ENCODE measurements at places on chromosomes 6 and 20.

DNA sequence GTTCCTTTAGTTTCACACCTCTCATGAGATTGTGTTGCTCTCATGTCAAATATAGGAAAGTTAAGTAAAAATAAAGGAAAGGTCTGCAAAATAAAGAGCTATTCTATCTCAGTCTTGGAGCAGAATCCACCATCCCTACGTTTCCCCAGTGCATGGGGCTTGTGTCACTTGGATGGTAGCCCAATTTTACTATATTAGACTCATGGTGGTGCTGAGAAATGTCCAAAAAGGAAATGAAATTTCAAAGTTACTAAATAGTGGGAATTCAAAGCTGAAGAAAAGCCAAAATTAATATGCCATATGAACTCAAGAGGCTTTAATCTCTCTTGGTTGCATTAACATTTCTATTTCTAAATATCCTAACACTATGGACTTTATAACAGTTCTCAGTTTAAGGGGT, 1283.3 kb upstream of the GJE1 start:
- DNase-seq = no peak

DNA sequence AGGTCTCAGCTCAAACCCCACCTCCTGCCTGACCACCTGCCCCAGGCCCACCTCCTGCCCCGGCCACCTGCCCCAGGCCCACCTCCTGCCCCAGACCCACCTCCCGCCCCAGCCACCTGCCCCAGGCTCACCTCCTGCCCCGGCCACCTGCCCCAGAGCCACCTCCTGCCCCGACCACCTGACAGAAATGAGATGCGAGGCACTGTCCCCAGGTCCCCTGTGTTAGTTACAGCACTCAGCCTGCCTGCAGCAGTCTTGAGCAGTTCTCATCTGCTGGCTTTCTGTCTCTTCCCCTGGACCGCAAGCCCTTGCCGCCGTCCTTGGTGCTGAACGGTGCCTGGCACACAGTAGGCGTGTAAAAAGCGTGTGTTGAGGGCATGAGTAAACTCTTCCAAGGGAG, 79.5 kb downstream of the CDH4 start:
- peak; percentile 18 for DNase-seq

DNA sequence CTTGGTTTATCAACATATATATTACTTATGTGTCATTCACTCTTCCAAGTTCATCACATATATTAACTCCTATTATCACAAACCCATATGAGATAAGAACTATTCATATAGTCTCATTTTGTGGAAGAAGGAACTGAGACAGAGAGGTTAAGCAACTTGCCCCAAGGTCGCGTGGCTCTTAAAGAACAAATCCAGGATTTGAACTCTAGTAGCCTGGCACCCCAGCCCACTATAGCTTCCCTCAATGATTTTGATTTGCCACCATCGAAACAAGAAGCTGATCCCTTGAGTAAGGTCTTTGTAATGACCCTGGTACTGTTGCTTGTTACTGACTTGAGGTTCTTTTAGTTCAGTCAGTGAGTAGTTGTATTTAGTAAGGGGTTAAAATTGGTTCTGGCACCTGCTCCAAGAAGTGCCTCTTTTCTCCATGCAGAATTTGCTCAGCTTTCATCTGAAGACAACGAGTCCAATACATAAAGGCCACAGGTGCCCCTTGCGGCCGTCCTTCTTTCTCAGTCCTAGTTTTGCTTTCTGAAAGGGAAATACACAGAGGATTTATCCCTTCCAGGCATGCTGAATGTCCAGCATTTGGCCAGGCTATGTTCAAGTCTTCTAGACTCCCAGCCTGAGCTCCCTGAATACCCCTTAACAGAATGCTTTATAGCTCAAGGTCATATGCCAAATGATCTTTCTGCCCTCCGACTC, 253.0 kb downstream of the TBC1D7 start:
- no peak for DNase-seq

DNA sequence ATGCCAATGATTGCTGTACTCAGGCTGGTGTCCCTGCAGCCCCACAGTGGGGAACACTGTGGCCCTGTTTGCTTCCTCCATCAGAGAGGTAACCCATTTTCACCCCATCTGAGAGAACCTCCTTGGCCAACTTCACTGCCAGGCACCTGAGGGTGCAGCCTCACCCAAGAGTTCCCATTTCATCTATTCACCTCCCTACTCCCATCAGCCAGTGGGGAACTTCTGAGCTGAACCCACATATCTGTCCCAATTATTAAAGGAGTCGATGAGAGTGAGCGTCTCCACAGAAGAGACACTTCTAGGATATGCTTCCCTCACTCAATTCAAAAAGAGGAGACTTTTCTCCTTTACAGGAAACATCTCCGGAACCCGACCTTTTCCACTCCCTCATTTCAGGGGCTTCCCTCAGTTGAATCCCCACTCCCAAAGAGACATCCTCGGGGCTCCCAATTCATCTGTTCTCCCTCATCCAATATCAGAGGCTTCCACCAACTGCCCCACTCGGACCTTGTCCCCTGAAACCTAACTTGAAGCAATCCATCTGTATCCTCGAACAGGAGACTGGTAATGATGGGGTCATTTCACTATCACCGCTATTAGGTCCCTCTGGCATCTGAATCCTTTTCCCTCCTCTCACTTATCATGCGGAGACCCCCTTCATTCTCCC, 988 bp downstream of the UBE2V1 start:
- DNase-seq = no peak

DNA sequence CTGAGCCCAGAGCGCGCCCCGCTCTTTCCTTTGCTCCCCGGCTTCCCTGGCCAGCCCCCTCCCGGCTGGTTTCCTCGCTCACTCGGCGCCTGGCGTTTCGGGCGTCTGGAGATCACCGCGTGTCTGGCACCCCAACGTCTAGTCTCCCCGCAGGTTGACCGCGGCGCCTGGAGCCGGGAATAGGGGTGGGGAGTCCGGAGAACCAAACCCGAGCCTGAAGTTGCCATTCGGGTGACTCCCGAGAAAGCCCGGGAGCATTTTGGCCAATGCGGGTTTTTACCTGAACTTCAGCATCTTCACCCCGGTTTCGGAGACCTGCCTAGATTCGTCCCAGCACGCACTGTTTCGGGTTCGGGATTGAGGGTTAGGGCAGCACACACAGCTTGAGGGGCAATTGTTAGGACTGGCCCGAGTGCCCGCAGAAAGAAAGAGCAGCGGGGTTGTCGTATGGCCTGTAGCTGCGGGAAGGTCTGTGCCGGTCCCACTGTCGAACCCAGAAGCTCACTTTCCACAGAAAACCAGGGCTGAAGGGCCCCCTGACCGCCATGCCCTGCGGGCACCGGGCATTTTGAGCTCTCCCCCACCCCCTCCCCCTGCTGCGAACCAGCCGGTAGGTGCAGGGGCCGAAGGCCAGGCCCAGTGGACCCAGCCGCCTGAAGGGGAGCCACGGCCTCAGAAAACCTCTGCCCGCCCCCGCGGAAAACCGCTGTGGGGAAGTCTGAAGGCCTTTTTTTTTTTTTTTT, 2.1 kb downstream of the FOXP4 start:
- DNase-seq = peak; percentile 41

GRCh38 chr6:35727231-35727934, 9.4 kb upstream of the ARMC12 start:
- peak; percentile 88 for DNase-seq

GRCh38 chr6:131787766-131788712, 19.8 kb upstream of the ENPP1 start:
- no peak for DNase-seq

GRCh38 chr6:1347161-1347560, 35.3 kb downstream of the FOXQ1 start:
- peak; percentile 61 for DNase-seq

GRCh38 chr6:124522335-124522734, 439.9 kb upstream of the RNF217 start:
- no peak for DNase-seq

DNA sequence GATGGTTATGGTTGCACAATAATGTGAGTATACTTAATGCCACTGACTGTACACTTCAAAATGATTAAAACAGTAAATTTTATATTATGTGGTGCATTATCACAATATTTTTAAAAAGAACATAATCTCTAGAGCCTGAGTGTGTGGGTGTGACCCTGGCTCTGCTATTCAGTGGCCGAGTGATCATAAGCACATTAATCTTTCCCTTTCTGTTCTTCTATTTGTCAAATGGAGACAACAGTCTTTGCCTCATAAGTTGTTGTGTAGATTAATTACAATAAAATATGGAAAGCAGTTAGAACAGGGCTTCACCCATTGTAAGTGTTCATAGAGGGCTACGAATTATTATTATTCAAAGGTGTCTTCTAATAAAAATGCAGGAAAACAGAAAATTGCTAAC, 548.6 kb downstream of the HTR1B start:
- no peak for DNase-seq

- DNase-seq = peak; percentile 20
Observed at GRCh38 chr6:152267967-152268845, 369.0 kb downstream of the SYNE1 start.

DNA sequence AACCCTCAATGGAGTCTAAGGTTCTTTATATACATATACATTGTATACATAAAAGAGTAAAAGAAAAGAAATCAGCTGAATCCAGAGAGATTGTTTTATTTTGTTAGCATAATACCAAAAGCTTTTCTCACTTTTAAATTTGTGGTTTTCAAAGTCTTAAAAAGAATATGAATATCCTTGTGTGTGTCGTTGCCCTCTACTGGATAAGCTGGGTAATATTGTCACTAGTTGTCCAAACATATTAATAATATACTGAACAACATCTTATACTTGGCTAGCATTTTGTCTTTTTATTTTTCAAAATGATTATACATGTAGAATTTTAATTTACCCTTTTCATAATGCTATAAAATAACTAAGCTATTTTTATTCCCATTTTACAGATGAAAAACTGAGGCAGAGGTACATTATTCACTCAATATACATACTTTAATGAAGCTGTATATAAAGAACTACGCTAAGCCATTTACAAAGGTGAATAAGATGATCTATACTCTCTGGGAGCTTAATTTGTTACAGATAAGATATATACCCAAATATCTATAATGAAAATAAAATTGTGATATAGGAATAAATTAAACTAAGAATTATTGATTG, 531.7 kb downstream of the TFAP2B start:
- peak; percentile 15 for DNase-seq

- DNase-seq = peak; percentile 52
Observed at GRCh38 chr20:51220293-51220706, 197.4 kb upstream of the KCNG1 start.

GRCh38 chr6:133170602-133171001, 70.6 kb upstream of the EYA4 start:
- no peak for DNase-seq

DNA sequence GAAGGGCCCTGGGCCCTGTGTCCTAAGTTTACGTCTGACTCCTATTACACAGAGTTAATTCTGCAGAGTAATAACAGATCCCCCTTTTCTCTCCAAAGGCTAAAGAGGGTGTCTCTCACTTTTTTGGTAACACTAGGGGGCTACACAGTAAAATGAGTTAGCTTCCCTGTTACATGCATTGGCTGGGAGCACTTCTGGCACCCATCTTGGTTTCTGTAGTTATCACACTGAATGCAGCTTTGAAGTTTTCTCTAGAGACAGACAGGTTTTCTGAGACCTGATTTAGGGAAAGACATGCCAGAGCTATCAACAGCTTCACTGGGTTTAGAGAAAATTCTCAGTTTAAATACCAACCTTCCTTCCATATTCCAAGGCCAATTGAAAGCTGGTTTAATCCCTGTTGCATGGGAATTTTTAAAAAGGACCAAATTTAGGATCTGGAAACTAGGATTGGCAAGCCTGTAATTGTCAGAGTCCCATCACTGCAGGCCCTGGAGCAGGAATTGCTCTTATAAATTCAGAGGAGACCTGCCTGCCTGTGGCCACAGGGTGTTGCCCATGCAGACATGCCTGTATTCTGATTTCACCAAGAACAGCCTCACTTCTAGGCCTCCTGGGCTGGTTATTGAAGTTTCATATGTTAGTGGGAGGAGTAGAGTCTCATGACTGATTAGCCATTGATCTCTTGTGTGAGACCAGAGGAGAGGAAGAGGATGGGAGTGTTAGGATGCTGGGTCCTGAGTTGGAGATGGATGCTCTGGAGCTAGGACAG, 29.4 kb downstream of the RNF8 start:
- peak; percentile 13 for DNase-seq

DNA sequence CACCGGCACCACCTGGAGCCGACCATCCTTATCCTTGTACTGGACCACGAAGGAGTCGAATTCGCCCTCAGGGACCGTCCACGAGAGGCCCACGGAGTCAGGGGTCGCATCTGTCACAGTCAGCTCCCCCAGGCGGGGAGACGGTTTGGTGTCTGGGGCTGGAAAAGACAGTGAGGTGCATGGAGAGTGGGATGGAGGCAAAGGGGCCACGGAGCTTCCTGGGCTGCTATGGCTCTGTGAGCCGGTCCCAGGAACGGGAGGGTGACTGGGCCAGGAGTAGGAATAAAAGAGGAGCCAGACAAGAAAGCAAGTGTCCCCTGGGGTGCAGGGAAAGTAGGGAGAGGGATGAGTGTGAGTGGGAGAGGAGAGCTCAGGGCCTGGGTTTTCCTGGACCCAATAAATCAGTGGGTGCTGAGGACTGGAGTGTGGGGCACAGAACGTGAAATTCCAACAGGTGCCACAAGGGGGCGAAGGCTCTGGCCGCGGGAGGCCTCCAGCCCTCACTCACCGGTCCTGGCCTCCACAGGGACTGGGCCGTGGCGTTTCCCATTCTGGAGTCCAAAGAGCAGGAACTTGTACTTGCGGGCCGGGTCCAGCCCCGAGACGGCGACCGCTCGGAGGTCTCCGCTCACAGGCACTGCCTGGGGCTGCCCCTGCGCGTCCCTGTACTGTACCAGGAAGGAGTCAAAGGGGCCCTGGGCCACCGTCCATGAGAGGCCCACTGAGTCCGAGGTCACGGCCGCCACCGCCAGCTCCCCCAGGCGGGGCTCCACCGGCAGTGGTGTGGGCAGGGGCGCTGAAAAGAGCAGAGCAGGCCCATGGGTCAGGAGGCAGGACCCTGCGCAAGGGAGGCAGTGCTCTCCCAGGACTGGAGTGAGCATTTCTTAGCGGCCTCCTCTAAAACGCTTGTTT, 9.9 kb downstream of the CYP21A2 start:
- peak; percentile 57 for DNase-seq

- DNase-seq = no peak
Observed at GRCh38 chr6:3233321-3233720, 5.9 kb upstream of the TUBB2B start.

- DNase-seq = peak; percentile 31
Observed at GRCh38 chr20:35660122-35660937, 4.4 kb downstream of the CPNE1 start.

- no peak for DNase-seq
Observed at GRCh38 chr6:3607599-3607998, 143.9 kb downstream of the PXDC1 start.

DNA sequence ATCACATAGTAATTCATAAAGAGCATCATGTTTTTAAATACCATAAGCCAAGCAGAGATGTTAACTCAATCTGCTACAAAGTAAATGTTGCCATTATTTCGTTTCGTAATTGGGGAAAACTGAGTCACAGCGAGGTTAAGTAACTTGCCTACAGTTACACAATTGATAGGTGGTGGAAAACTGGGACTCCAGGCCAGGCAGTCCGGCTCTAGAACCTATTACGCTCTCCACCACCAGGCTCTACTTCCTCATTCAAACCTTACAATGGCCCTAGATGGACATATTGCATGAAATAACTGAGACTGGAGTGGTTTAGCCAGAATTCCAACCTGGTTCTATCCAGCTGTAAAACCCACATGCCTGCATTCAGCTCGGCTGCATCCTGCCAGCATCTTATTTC, 58.2 kb downstream of the LINC00237 start:
- DNase-seq = peak; percentile 88
